CD8-positive, alpha-beta memory T cell (primary cell): ENCODE measurements at places on chromosomes 1 and 21. TPM values are rescaled to one million over a fixed set of nuclear protein-coding genes. Genes with fewer than 3 reads are reported as not detected.

DNA sequence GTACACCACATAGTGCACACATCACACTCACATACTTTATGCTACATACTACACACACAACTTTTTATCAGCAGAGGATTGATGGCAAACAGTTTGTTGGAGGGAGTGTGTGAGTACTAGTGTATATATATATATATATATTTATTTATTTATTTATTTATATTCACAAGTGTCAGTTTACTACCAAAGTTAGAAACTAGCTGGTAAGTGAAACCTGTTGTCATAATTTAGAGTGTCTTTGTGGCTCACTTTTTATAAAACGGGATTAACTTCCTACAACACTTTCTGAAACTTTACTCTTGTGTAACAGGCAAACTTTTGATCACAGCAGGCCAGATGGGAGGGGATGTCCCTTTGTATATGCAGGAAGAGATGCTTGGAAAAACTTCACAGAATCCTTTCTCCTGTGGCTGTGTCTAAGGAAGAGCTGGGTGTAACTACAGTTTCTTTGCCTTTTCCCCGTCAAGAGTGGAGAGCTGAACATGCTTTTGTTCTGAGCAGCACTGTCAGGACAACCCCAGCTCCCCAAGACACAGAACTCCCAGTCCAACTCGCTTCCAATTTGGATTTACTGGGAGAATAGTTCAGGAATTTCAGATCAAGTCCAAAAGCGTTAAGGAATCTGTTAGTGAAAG, 1.9 kb upstream of the SAMD13 start:
- H3K27me3 ChIP-seq: no peaks in the 10 kb centered on the region
- peaks cover 16% of the 10 kb centered on the region for H3K4me1 ChIP-seq
- H3K36me3 ChIP-seq: no peaks in the 10 kb centered on the region
- no peak overlapping the region for H3K27ac ChIP-seq
- no peak for DNase-seq

DNA sequence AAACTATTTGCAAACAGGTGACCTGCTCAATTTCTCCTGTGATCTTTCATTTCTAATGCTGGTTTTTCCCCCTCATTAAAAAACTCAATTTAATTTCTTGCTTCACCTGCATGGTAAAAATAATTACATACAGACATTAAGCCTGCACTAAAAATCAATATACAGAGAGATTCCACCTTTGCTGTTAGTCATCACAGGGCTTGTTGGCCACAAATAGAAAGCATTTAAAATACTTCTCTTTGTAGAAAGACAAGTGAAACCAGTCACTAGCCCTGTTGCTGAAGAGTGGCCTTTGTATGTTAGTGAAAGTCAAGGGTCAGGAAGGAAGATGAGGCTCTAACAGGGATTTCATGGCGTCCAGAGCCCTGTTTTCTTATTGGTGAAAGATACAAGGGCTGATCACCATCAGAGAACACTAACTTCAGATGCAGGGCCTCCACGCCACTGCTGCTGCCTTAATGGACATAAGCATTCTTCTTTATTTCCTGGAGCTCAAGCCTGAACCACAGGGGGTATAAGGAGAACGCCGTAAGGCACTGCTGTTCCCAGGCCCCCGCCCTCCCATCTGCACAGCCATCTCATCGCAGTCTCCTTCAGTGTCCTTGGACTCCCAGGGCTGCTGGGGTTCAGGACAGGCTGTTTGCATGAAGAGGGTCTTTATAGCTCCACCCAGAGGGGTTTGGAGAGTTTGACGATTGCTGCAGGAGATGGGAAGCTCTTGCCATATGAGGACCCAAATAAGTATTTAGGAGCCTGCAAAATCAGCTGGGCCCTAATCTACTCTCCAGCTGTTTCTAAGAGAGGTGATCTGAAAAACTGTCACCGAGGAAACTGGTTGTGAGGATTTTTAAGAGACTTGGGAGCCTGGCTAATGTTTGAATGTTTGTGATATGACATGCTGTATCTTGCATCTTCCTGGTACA, 117.3 kb upstream of the IRF2BP2 start:
- H3K36me3 ChIP-seq: no peaks in the 10 kb centered on the region
- peaks cover 77% of the 10 kb centered on the region for H3K4me1 ChIP-seq
- no peak overlapping the region for H3K4me3 ChIP-seq
- no peak for DNase-seq

The FAM3B gene
- total RNA-seq: not detected

DNA sequence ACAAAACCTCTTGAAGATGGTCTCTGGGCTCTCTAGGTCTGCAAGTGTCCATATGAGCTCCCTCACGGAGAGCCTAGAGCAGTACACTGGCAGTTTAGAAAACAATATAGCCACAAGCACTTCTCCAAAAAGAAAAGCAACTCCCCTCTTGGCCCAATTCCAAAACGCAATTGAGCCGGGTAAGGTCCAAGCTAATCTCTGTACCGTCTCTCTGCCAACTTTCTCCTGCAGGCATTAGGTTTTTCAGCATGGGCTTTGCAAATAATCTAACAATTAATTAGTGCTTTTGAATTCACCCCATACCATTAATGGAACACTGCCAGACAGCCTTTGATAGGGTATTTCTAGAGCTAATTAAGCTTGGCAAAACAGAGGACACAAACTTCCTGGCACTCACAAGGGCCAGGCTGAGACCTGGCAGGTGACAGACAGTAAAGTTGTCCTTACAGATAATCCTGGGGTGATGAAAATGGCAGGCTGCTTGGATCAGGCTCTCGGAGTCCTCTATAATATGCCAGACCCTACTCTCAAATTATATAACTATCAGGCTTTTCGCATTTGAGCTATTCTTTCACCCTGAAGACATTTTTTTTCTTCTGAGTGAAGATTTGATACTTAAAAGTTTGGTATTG, 39.8 kb downstream of the TGFBR3 start:
- DNase-seq: no peak
- no peak overlapping the region for H3K27ac ChIP-seq
- H3K27me3 ChIP-seq: no peaks in the 10 kb centered on the region
- no peak overlapping the region for H3K4me3 ChIP-seq
- peaks cover 5% of the 10 kb centered on the region for H3K4me1 ChIP-seq
- no peaks in the 10 kb centered on the region for H3K36me3 ChIP-seq

DNA sequence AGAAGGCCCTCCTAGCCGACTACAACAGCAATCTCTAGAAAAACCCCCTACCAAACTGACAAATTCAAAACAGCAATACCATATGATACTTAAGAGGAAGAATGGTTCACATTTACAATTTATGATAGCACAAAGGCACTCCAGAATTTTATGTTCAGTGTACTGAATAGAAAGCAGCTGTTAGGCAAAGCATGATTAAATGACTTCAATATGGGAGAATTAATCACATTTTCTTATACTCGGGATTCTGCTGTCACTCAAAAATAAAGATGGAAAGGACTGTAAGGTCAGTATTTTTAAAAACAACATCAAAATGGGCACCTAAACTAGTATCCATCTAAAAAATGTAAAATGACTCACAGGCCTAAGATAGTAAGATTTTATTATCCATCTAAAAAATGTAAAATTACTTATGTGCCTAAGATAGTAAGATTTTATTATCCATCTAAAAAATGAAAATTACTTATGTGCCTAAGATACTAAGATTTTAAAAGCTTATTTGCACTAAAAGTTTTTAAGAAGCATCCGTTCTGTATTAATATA, 198.5 kb downstream of the SMYD3 start:
- H3K27ac ChIP-seq: no peak overlapping the region
- H3K36me3 ChIP-seq: no peaks in the 10 kb centered on the region
- no peaks in the 10 kb centered on the region for H3K27me3 ChIP-seq
- H3K4me1 ChIP-seq: no peaks in the 10 kb centered on the region
- no peak for DNase-seq

GRCh38 chr1:92459871-92460320, 26.8 kb downstream of the GFI1 start:
- H3K4me1 ChIP-seq: peaks cover 31% of the 10 kb centered on the region
- peak overlapping the region; percentile 34 for H3K27ac ChIP-seq
- no peak overlapping the region for H3K4me3 ChIP-seq
- no peak for DNase-seq
- H3K27me3 ChIP-seq: no peaks in the 10 kb centered on the region

The SLC6A9 gene
- total RNA-seq: 6.8 TPM

The TMIGD3 gene
- not detected for total RNA-seq

The ZNF593OS gene
- total RNA-seq: not detected

- no peaks in the 10 kb centered on the region for H3K27me3 ChIP-seq
- H3K4me3 ChIP-seq: peak overlapping the region; percentile 96
- DNase-seq: peak; percentile 86
Measured at GRCh38 chr1:111203681-111204200, 3.3 kb upstream of the DENND2D start.

DNA sequence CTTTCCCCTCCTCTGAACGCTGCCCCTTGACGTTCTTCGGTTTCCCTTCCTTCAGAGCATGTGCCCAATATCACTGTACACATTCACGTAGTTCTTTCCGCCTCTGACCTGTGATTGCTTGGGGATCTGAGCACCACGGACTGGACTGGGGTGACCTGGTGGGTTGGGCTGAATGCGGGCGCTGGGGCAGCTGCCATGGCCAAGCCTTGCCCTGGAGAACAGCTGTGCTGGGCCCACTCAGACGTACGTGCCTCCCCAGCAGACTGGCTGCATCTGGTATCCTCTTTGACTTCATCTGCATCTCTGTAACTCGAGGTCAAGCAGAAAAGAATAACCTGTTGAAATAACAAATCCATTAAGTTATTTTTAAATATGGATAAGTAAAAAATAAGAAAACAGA, 35.1 kb upstream of the DISC1 start:
- no peak overlapping the region for H3K27ac ChIP-seq
- no peak for DNase-seq
- H3K27me3 ChIP-seq: no peaks in the 10 kb centered on the region
- H3K36me3 ChIP-seq: no peaks in the 10 kb centered on the region
- H3K4me3 ChIP-seq: no peak overlapping the region

DNA sequence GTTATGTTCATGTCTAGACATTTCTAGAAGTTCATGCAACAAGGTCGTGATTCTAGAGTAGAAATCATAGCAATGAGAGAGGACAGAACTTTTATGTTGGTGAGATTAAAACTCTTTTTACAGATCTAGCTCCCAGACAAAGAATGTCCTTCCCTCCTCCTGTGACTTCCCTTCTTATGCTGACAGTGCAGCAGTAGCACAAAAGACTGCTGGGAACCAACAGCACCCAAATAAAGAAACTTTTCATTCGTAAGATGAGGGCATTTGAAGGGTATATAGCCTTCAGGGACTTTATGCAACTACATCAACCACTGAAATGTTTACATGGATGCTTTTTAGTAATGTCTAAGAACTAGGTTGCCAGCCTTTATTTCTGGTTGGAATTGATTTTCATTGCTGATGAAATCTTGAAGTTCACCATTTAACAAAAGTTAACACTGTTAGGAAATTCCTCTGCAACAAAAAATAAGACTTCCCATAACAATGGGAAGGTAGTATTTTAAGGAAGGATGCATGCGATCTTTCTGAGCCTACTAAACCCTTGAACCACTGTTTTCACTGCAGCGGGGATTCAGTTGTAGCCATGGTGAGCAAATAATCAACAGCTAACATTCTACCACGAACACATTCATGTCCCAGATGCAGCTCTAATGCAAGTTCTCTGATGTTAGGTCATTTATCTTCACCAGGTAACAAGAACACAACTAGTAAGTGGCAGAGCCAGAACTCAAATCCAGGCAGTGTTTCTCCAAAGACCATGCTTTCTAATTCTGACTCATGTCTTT, 672.8 kb downstream of the PTPRC start:
- H3K4me3 ChIP-seq: no peak overlapping the region
- H3K4me1 ChIP-seq: no peaks in the 10 kb centered on the region
- H3K36me3 ChIP-seq: no peaks in the 10 kb centered on the region
- H3K27me3 ChIP-seq: no peaks in the 10 kb centered on the region
- no peak overlapping the region for H3K27ac ChIP-seq
- no peak for DNase-seq

The HORMAD1 gene
- not detected for total RNA-seq

- H3K27me3 ChIP-seq: no peaks in the 10 kb centered on the region
- H3K4me3 ChIP-seq: peak overlapping the region; percentile 11
- peaks cover 33% of the 10 kb centered on the region for H3K4me1 ChIP-seq
- no peaks in the 10 kb centered on the region for H3K36me3 ChIP-seq
- no peak for DNase-seq
- H3K27ac ChIP-seq: no peak overlapping the region
Measured at GRCh38 chr1:92583821-92584760, 97.4 kb upstream of the GFI1 start.

The NCAM2 gene
- not detected for total RNA-seq
